ENCODE measurements at places on chromosomes 3 and 15.

DNA sequence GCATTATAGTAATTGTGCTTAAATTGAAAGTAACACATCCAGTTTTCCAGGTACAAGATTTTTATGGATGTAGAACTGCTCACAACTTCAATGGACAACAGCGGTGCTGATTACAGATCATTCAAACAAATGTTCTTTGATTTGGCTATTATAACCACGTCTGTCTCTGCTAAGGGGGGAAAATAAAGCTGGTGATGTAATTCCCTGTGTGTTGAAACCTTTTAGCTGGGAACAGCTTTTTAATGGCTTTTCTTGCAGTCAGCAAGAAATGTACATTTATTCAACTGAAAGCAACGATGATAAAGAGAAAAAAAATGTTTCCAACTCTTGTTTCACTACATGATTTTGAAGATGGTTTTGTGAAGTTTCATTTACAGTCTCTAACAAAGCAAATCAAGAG, 431.9 kb upstream of the AGTR1 start:
- no peak for DNase-seq

DNA sequence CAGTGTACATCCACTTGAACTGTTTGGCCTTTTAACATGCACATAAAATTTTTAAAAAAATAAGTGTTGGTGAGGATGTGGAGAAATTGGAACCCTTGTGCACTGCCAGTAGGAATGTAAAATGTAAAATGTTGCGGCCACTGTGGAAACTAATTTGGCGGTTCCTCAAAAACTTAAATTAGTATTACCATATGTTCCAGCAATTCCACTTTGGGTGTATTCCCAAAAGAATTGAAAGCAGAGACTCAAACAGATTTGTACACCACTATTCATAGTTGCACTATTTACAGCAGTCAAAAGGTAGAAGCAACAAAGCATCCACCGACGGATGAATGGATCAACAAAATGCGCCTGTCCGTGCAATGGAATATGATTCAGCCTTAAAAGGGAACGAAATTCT, 55.2 kb upstream of the SEC61A1 start:
- DNase-seq, result no peak

DNA sequence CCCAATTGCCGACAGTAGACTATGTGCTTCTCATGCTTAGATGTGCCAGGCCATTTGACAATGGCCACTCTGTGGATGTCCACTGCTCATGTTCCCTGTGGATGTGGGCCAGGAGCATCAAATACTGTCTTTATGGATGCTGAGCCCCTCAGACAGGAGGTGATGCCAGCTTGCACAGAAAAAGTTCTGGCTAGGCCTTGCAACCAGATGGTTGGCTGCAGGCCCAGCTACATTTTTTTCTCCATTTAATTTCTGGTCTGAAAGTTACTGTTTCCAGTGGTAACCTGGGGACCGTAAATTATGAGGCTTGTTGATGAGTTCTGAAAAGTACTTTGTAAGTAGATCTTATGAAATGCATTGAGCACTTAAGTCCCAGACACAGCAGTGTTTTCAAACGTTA, 228.5 kb downstream of the CHL1 start:
- no peak for DNase-seq

- DNase-seq, result no peak
These were observed 22.7 kb downstream of the BOC start for GRCh38 chr3:113234028-113234427.

GRCh38 chr3:27556887-27557286, 72.7 kb upstream of the SLC4A7 start:
- DNase-seq, result no peak

GRCh38 chr3:157231071-157231470, 71.1 kb upstream of the CCNL1 start:
- no peak for DNase-seq
